Gastroesophageal sphincter (tissue), 4 donors: ENCODE measurements at places on chromosomes 4 and X. TPM values are rescaled to one million over a fixed set of nuclear protein-coding genes. Genes with fewer than 3 reads are reported as not detected.

- no peak for ATAC-seq
These were observed 11.0 kb downstream of the TMEM192 start for GRCh38 chr4:165101641-165102040.

GRCh38 chr4:81356621-81357020 is 115.1 kb downstream of the RASGEF1B start:
- ATAC-seq, result no peak

DNA sequence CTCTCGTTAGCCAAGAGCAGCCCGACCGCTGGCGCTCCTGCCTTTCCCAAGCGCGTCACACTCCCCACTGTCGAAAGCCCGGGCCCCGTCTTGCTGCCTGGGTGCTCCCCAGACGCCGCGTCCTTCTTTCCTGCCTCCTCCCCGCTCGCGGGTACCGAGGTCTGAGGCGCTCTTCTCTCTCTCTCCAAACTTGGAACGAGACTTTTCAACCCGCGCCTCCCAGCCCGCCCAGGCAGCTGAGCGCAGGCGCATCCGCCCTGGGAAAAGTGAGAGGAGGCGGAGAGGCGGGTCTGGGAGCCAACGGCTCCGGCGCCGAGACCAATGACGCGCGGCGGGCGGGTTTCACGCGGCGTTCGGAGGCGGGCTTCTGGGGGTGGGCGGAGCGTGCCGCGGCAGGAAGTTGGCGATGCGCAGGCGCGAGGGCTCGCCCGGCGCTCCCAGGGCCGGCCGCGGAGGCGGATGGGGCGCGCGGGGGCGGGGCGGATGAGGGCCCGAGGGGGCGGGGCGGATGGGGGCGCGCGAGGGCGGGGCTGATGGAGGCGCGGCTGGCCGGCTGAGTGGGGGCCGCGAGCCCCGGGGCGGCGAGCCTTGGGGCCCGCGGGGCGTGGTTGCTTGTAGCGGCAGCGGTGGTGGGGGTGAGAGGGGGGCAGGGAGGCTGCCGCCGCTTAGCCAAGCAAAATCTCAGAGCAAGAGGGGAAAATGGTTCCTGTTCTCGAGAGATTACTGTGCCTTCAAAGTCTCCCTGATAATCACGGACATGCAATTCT is at the start of gene RBBP7:
TSS of gene RBBP7 (minus strand) at position 268 of the 767 bp plus-strand sequence. CDS start 309 bp downstream, outside the sequence.
- ATAC-seq, result peak; percentile 96

DNA sequence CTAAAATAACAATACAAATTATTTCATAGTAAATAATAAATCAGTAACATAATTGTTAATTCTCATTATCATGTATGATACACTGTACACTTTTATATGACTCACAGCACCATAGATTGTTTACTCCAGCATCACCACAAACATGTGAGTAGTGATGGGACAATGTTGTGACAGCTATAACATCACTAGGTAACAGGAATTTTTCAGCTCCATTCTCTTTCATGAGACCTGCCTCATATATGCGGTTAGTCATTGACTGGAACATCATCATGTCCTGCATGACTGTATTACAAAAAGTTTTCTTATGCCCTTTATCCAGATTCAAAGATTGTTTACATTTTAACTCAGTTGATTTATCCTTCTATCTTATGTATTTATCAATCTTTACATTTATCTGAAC is 1530.0 kb downstream of the PCDH18 start:
- no peak for ATAC-seq

DNA sequence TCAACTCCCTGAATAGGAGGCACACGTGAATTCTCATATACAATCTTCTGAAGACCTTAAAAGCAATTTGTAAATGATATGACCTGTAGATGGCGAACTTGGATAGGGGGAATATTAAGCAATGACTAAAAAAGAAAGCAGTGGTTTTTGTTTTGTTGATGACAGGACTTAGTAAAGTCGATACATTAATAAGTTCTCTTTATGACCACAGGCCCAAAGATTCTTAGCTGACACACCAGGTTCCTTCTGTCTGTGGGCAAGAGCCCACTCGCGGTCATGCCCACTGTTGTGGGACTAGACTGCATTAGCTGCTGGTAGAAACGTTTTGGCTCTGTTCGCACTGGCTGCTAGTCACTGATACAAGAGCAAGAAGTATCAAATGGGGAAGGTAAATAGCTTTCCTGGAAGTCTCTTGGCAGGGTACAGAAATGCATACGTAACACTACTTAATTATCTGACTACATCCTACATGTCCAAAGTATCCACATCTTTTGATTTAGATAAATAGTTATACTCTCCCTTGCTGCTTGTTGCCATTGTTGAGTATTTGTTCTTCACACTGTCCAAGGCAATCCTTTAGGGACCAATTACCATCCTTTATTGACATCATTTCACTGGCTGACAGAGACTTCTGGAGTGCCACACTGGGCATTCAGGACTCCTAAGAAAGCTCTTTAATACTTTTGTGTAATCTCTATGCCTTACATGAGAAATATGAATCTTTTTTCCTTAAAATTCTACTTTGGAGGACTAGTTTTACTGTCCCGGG is 31.0 kb downstream of the ALPK1 start:
- no peak for ATAC-seq

- no peak for ATAC-seq
These were observed 322.9 kb downstream of the RAPGEF2 start for GRCh38 chr4:159425737-159426305.

DNA sequence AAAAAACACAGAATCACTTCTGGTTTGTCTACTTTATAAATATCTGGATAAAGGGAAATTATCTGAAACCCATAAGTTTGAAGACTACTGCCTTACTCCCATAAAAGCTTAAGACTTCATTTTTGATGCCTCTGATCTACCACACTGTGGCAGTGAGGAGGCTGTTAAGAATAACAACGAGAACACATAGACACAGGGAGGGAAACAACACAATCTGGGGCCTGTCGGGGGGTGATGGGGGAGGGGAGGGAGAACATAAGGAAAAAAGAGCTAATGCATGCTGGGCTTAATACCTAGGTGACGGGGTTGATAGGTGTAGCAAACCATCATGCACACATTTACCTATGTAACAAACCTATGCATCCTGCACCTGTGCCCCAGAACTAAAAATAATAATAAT is 573.7 kb downstream of the GBA3 start:
- ATAC-seq, result no peak

- ATAC-seq, result no peak
These were observed 18.1 kb downstream of the USP38 start for GRCh38 chr4:143202824-143203223.

DNA sequence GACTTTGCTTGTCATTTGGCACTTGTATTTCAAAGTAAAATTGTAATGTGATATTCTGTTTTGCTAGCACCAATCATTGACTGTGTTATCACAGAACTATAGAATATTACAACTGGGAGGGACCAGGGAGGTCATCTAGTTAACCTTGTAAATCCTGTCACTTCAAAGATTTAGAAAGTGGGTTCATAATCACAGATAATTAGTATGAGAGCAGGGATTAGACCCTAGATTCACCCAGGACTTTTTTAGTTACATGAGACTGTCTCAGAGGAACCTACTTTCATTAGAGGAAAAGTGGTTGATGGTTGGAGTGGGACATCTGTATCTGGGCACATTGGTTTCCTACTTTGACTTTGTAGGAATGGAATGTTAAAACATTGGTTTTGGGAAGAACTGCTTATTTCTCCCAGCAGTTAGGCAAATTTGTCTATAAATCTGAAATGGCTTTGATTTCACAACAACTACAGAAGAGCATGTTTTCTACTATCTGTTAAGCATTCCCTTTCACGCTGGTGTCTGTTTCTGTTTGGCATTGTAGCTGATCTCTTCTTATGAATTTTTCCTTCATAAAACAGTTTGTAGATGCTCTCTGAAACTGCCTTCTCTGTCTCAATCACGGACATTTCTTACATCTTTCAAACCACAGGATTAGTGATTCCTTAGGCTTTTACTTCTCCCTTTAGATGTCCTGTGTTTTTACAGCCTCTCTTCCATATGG is 144.1 kb downstream of the DIPK2B start:
- no peak for ATAC-seq

Gene NAT8L
- total RNA-seq, result 0.40 TPM

DNA sequence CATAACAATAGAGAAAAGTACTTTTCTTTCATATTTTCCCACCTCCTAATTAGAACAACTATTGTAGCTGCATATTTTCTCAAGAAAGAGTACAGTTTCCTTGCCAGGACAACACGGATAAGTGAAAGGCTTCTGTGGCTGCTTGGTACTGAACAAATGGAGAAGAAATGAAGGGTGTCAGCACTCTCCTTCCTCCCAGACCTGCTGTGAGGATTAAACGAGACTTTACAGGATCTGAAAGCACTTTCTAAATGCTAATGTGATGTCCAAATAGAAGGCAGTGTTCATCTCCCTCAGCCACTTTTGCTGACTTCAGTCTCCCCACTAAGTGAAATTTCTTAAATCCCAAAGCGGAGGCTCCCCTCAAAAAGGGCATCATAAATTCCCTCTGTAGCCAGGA is 13.9 kb downstream of the NIPAL1 start:
- no peak for ATAC-seq

DNA sequence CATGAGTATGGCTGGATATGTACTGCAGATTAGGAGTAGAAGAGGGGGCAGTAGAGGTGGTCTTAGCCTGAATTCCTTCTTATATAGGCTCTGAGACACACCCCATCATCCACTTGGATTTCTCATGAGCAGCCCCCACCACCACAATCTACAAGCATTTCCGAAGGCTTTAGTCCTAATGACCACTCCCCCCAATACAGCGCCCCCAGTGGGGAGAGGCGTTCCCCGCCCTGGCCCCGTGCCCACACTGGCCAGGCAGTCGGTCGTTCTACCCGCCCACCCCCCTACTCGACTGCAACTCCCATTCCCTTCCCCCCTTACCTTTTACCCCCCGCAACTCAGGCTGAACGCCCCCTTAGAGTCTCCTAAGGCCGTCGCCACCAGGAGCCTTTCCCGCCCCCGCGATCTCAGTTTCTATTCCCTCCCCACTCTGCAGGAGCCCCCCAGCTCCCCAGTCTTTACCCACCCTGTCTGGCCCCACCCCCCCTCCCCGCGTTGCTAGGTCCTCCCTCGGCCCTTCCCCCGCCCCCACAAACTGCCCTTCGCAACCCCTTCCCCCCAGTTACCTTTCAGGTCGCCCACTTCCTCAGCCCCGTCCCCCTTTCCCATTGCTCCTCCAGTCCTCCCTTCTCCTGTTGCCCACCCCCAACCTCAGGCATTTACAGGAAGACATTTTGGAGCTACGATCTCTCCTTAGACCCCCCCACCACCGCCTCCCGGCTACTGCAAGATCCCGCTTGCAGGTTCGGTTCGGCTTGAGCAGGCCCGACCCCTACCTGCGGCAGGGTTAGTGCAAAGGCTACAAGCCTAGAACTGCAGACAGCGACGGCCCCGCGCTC is 468 bp downstream of the ZMYM3 start:
- ATAC-seq, result no peak

Gene NXT2
- 6.1 TPM for total RNA-seq

Gene CLNK
- under 0.01 TPM for total RNA-seq

DNA sequence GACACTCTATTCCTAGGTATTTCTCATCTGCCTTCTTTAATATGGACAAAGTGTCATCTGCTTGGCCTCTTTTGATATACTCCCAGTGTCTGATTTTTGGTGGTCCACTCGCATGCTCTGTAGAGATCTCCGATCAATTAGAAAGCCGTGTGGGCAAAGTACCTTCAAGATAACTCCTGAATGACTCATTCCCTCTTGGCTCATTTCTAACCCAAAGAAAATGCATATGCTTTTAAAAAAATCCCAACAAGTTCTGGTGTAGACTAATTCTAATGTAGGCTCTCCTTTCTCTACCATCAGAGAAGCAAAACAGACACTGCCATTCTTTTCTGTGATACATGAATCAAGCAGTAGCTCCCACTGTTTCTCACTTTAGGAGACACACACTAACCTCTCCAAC is 714.9 kb upstream of the ADGRL3 start:
- ATAC-seq, result no peak

GRCh38 chr4:73743281-73743680 is 2.9 kb downstream of the CXCL8 start:
- ATAC-seq, result no peak

Gene AREG
- 3.6 TPM for total RNA-seq

Gene PRKG2
- total RNA-seq, result 3.9 TPM

Gene BTK
- total RNA-seq, result 3.4 TPM

Gene ABLIM2
- 13.5 TPM for total RNA-seq

DNA sequence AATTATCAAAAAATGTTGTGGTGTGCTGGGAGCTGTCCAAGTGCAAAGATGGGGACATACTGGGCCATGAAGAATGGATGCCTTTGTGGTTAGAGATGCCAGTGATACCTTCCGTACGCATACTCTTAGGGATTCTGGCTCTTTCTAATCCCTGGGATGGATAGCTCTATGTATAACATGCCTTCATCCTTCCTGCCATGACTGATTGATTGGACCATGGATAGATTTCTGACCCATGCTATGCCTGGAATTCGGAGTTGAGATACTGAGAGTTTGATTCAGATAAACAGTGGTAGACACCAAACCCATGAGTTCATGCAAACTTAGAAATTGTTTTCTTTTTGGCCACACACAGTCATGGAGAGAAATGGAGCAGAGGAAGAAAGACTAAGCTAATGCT is 147.2 kb upstream of the WDFY3 start:
- no peak for ATAC-seq

GRCh38 chr4:67327245-67328017 is 217.9 kb downstream of the CENPC start:
- no peak for ATAC-seq

GRCh38 chr4:82140422-82140821 is 233.4 kb downstream of the HNRNPD start:
- ATAC-seq, result no peak

- no peak for ATAC-seq
These were observed 1.9 kb downstream of the HUWE1 start for GRCh38 chrX:53684415-53685192.

- no peak for ATAC-seq
These were observed 356.2 kb downstream of the HS3ST1 start for GRCh38 chr4:11072463-11072862.
